ENCODE measurements at places on chromosomes 13 and 19.

- DNase-seq, result peak; percentile 29
These were observed 676.7 kb upstream of the SPRY2 start for GRCh38 chr13:81017513-81018152.

- DNase-seq, result no peak
These were observed 18.4 kb upstream of the ATP8A2 start for GRCh38 chr13:25353344-25353743.

DNA sequence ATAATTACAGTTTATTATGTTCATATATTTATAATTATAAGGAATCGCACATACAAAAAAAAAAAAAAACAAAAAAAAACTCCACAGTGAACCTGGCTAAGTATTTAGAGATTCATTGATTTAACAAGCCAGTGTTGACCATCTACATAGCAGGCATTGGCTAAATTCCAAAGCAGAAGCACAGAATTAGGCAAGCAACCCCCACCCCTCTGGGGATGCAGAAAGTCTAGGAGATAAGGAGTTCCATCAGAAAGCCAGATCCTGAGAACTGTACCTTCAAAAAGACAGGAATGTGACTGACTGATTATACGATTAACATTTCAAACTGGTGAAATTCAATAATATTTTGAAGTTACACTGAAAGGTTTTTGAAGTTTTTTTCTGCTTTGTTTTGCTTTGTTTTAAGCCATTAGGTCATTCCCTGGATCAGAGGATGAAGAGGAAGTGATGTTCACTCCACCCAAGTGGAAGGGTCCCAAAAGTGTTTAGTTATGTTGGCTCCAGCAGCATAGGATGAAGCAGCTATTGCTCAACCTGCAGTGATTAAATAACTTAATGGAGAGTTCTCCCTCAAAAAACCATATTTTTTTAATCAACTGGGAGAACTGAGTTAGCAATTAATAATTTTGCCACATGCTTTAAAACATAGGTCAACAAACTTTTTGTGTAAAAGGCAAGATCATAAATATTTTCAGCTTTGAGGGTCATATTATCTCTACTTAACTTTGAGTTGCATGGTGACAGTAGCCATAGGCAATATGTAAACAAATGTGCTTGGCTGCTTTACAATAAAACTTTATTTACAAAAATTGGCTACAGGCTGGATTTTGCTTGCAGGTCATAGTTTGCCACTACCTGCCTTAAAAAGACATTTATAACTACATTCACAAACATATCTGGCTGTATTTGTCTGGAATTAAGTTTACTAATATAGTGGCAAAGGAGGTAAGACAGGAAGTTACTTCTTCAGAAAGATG is 49.6 kb downstream of the DOCK9 start:
- peak; percentile 5 for DNase-seq

GRCh38 chr19:3097442-3097871 is 3.3 kb downstream of the GNA11 start:
- no peak for DNase-seq

GRCh38 chr19:18456974-18457373 is 19.0 kb upstream of the ISYNA1 start:
- no peak for DNase-seq

- peak; percentile 88 for DNase-seq
These were observed at the start of gene ZNF649 for GRCh38 chr19:51904331-51905165. TSS of gene ZNF649 (minus strand) at chr19:51905017. CDS start at chr19:51900107, 4,910 bp downstream.

- peak; percentile 26 for DNase-seq
These were observed 73.2 kb upstream of the MBNL2 start for GRCh38 chr13:97148894-97149293.

All from erythroblast (primary cell).